ENCODE measurements at places on chromosomes 6 and 20.

DNA sequence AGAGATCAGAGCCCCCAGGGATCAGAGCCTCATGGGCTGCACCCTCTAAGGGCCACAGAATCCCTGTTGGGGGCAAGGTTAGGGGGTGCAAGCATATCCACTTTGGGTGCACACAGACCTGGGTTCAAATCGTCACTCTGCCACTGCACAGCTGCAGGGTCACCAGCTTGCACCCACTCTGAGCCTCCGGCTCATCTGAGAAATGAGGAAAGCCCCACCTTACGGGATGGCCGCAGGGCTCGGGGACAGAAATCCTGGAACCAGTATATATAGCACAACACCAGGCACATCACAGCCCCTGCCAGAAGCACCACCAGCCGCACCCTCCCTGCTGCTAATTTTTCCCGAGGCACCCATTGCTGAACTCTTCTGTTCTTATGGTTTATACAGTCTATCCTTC is 169.6 kb downstream of the NFATC2 start:
- DNase-seq: no peak

DNA sequence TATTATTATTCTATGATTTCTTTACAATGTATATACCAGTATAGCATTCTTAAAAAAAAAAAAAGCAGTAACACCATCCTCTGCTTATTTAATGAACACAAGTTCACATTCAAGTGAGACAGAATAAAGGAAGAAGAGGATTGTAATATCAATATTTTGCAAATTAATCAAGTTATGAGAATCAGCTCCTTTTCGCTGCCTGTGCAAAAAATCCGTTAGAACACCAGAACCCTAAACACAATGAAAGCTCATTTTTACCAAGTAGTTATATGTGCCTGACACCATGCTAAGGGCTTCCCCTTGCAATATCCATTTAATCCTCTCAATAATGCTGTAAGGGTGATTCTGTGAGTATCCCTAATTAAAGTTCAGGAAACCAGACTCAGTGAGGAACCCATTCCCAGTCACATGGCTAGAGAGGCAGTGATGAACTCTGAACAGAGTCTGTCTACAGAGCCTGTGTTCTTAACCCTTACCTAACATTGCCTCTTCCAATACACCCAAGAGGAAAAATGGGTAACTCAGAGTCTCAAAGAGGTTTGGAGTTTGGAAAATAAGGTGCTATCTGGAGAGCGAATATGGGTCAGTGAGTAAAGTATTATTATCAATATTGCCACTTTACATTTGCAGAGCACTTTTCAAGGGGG is 66.8 kb downstream of the CDC40 start:
- no peak for DNase-seq

- no peak for DNase-seq
Measured at GRCh38 chr6:167760979-167761793, 65.5 kb upstream of the AFDN start.

DNA sequence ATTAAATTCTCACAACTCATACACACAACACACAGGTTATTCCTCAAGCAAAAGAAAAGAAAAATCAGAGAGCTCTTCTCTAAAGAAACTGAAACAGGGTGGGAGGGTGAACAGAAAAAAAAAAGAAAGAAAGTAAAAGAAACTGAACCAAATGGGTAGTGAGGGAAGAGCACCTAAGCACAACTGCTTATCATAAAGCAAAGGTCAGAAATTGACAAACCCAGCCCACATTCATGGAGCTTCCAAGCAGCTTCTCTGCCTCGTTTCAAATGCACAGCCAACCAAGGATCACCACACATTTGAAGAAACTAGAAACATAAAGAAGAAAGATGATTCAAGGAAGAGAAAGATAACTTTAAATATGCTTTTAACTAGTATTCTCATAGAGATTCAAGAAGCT is 90.5 kb downstream of the RNGTT start:
- DNase-seq: no peak

- no peak for DNase-seq
Measured at GRCh38 chr20:1085492-1086276, 32.7 kb upstream of the PSMF1 start.

DNA sequence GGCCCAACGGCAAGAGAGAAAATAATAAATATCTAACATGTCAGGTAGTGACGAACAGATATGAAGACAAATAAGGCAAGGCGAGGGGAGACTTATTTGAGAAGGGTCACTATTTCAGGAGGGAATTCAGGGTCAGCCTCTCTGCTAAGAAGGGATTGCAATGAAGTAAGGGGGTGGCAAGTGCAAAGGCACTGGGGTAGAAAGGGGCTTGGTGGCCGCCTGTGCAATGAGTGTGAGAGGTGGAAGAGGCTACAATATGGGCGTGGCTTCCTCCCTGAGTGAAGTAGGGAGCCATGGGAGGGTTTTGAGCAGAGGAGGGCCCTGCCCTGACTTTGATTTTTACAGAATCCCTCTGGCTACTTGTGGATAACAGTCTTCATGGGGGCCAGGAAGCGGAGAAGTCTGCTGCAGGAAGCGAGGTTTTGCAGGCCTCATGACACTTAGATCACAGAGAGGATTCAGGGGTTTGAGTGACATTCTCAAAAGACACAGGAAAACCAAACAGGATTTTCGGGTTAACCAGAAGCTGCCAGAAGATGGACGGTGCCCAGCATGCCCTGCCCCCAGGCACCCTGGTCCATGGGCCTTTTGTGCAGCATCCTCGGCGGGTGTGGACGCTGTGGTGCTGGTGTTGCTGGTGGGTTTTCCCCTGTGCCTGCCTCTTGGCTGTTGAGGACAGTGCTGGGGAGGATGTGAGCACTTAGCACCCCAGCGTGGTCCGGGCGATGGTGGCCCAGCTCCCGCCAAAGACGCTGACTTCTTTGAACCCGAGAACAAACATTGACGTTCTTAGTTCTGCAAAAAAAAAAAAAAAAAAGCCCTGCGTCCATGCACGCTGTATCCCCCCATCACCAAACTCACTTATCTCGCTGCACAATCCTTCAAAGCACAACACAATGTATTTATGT is 124.2 kb upstream of the PTPN1 start:
- no peak for DNase-seq

DNA sequence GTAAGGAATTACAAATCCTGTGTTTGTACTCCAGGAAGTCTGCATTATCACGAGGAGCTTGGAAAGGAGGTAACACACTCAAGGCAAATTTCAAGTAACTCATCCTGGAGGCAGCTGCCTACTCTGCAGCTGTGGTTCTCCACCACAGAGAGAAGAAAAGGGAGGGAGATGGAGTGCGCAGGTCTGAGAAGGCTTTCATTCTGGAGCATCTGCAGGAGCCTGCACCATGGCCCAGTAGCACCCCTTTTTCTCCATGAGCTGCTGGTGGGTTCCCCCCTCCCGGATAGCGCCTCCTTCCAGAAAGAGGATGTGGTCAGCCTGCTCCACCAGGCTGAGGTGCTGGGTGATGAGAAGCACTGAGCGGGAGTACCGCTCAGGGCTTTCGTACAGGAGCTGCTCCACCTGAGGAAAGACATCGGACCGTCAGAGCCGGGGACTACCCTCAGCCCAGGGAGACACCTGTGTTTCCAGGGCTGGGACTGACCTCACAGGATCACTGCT is 1.6 kb upstream of the PSMB8 start:
- DNase-seq: no peak

- no peak for DNase-seq
Measured at GRCh38 chr6:76441875-76442274, 369.4 kb upstream of the IMPG1 start.

GRCh38 chr6:54778731-54779130 is 67.8 kb upstream of the FAM83B start:
- DNase-seq: no peak

DNA sequence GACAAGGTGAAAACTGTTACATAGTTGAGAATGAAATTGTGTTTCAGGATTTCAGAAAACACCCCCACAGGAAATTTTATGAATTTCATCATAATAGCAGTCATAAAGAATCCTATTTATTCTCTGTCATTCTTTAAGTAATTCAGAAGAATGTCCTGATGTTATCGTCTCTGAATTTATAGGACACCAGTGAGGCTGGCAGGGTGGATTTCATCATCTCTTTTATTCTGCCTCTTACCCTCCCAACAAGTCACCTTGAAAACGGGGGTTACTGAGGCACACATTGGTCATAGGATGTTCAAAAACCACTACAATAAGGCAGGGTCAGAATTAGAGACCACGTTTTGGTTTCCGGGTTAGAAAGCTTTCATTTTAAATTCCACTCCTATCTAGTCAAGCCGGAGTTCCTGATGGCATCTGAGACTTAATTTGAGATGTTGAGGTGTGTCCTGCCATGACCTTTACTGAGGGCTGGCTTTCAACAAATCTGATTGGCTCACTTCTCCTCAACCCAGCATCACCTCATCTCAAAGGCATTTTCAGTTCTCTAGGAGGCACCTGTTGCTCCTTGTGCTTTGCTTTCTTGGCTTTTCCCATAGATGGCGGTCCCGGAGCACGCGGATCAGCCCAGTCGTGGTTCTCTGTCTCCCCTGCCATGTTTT is 230.6 kb upstream of the SUPT3H start:
- no peak for DNase-seq

DNA sequence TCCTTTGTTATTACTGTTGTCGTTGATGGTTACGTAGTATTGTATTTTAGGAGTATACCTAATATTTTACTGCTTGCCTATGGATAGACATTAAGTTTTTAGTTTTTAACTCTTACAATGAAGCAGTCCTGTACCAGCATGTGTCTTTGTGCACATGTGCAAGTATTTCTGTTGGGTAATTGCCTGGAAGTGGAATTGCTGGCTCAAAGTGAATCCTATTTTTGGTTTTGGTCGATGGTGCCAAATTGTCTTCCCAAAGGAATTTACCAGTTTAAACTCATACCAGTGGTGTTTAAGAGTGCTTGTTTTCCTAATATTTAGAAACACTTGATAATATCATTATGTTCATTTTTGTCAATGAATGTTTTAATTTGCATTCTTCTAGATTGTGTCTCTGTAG is 75.5 kb downstream of the ANKS1A start:
- no peak for DNase-seq

GRCh38 chr6:106069478-106069877 is 16.7 kb upstream of the PRDM1 start:
- DNase-seq: no peak
